Stimulated activated CD8-positive, alpha-beta memory T cell treated with anti-CD3 and anti-CD28 coated beads, Interleukin-12 subunit alpha, Interleukin-12 subunit beta, amount 100 ng/mL, for 1 hour (primary cell): ENCODE measurements at places on chromosomes 11 and 22.

DNA sequence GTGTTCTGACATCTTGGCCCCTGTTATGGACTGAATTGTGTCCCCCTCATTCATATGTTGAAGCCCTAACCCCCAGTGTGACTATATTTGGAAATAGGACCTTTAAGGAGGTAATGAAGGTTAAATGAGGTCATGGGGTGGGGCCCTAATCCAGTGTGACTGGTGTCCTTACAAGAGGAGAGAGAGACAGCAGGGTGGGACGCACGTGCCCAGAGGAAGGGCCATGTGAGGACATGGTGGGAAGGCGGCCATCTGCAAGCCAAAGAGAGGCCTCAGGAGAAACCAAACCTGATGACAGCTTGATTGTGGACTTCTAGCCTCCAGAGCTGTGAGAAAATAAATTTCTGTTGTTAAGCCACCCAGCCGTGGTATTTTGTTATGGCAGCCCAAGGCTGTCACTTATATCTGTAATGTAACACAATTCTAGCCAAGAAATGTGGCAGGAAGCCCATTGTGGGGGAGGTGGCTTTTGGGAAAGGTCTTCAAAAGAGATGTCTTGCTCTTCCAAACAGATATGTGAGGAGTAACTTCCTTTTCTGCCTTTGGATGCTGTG lies 23.7 kb downstream of the SLC22A6 start:
- DNase-seq: no peak

- no peak for DNase-seq
Measured at GRCh38 chr11:29578806-29579205, 438.0 kb downstream of the KCNA4 start.

GRCh38 chr11:416757-417621 lies 2.2 kb upstream of the SIGIRR start:
- no peak for DNase-seq

DNA sequence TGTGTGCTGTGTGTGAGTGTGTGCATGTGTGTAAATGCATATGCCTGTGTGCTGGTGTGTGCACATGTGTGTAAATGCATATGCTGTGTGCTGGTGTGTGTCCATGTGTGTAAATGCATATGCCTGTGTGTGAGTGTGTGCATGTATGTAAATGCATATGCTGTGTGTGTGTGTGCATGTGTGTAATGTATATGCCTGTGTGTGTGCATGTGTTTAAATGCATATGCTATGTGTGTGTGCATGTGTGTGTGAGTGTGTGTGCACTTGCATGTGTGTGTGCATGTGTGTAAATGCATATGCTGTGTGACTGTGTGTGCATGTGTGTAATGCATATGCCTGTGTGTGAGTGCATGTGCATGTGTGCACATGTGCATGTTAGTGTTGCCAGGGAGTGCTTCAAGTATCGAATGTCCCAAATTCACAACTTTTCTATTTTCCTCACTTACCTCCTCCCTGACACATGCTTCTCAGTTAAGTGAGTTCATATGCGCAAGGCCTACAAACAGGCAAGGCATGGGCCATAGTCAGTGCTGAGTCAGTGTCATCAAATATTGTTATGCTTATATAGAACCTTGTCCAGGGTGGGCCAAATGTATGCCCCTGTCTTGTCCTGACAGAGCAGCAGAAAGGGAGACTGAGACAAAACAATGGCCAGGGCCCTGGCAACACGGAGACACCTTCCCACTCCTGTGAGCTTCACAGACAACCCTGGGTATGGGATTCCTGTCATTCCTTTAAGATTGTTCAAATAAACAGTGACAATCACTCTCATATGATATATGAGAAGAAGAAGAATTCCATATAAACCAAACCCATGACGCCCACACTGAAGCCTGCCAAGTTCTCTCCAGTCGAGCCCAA lies 38.6 kb downstream of the GGTLC2 start:
- no peak for DNase-seq

DNA sequence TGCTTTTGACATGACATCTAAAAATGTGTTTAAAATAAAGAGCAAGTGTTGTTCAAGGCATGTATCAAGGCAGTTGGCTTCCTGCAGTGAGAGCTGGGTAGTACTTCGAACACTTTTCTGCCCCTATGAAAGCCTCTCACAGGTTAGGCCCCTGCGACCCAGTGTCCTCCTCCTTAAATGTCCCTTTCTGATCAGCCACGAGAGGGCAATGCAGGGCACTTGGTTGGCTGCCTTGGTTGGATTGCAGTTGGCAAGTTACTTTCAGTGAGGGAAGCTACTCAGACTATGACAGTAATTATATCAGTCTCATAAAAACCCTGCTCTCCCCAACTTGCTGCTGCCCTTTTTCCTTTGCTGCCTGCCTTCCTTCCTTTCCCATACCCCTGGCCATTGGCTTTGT lies 743.8 kb downstream of the NTM start:
- no peak for DNase-seq

DNA sequence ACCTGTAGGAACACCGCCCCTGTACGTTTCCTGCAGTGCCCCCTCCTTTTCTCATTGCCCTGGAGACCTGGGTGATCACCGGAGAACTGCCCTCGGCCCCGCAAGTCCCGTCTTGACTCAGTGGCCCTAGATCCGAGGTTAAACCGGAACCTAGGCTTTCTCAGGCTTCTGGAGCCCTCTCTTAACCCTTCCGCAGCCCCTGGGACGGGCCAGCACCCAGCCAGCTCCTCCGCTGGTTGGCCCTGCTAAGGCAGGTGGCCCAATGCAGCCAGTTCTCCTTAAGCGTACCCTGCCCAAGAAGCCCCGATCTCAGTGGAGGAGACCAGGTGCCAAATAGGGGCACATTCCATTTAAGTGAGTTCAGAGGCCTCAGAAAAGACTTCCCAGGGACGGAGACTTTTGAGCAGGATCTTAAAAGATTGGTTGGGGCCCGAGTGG lies 776 bp downstream of the NLRX1 start:
- DNase-seq: no peak

- no peak for DNase-seq
Measured at GRCh38 chr11:30936491-30936890, 350.3 kb upstream of the MPPED2 start.

DNA sequence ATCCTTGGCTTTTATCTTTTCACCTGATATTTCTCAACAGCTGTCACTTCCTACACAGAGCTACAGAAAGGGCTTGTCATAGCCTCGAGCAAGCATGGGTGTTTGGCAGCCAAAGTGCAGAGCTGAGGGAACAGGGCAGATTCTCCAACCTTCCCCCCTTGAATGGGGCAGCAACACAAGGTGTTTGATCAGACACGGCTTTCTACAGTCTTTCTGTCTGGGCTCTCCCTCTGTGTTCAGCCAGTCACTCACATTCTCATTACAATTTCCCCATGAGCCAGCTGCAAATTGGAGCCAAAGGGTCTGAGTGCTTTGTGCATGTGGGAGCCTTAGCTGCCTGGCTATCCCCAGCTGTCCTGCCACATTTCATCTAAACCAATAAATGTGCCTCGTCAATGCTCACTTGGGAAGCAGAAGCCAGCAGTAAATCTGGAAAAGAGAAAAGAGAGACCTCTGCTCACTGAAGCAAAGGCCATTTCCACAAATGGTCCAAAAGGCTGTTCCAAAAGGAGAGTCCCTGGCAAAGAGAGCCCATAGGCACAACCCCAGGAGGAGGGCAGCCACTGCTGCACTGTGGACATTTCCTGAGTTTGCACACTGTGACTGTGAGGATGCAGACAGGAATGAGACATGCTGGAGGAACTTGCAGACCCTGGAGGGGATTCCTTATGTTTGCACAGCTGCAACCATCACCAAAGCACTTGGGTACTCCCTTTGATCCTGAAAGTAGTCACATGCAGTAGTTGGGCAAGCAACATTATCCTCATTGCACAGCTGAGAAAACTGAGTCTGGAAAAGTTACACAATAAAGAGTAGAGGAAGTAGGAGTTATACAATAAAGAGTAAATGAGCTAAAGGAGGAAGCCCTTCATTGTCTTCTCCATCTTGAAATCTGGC lies 186.8 kb downstream of the FAM181B start:
- DNase-seq: no peak

GRCh38 chr11:5489576-5490357 lies 1.3 kb downstream of the OR52D1 start:
- DNase-seq: no peak

DNA sequence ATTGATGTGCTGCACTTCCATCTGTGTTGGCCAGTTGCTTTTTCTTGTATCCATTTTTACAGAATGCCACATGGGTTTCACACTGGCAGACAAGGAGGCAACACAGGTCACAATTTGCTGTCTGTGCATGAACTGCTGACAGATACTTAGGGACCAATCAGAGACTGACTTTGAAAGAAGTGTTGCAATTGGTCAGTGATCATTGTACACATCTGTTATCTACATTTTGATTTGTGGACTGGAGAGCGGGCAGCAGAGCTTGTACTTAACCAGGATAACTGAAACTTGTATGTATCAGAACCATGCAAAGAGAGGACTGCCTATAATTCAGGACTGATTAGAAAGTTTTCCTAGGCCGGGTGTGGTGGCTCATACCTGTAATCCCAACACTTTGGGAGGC lies 21.8 kb downstream of the PRR5 start:
- DNase-seq: no peak

GRCh38 chr11:11070976-11071375 lies 213.1 kb upstream of the ZBED5 start:
- no peak for DNase-seq

- no peak for DNase-seq
Measured at GRCh38 chr11:12017243-12017678, 8.8 kb upstream of the DKK3 start.

DNA sequence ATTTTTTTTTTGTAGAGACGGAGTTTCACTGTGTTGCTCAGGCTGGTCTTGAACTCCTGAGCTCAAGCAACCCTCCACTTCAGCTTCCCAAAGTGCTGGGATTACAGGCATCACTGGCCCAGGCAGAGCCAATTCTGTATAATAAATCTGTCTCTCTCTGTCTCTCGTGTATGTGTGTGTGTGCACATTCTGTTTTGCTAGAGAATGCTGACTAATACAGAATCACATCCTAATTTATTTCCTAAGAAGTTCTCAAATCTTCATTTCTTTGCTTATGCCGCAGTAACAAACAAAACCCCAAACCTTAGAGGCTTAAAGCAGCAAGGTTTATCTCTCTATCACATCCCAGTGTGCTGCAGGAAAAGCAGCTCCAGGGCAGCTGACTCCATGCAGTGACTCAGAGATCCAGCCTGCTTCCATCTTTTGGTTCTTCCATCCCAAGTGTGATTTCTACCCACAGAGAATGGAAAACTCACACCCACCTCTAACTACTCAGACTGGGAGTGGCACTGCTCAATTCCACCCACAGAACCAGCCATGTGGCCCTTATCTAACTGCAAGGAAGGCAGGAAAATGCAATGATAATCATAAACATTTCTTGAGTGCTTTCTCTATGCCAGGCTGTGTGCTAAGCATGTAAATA lies 35.1 kb upstream of the LRRC10B start:
- DNase-seq: no peak

GRCh38 chr11:63660972-63661371 lies 10.2 kb downstream of the ATL3 start:
- DNase-seq: no peak

- DNase-seq: no peak
Measured at GRCh38 chr11:30653606-30654005, 67.5 kb upstream of the MPPED2 start.
